Thyroid gland (tissue), 4 donors: ENCODE measurements at places on chromosomes 12 and 14.

DNA sequence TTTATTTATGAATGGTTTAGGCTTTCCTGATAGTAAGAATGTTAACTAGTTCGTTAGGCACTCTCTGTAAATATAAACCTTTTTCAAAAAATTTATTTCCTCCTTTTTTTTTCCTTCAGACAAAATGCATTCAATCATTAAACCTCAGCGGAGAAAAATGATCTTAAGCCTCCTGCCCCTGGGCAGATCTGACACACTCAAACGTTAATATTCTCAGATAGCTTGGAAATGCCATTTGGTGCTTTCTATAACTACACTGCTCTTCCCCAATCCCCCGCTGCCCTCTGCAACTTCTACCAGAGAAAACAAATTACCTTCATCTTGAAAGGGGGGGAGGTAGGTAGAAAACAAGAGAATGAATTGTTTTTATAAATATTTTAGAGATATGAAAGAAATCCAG is 521.2 kb downstream of the MED13L start:
- DNase-seq: no peak

- no peak for DNase-seq
Observed at GRCh38 chr12:51904951-51905470, 2.3 kb upstream of the ACVRL1 start.

GRCh38 chr12:76202621-76203020 is 118.1 kb upstream of the NAP1L1 start:
- no peak for DNase-seq

GRCh38 chr14:77543240-77543551 is 44.6 kb upstream of the ISM2 start:
- no peak for DNase-seq

DNA sequence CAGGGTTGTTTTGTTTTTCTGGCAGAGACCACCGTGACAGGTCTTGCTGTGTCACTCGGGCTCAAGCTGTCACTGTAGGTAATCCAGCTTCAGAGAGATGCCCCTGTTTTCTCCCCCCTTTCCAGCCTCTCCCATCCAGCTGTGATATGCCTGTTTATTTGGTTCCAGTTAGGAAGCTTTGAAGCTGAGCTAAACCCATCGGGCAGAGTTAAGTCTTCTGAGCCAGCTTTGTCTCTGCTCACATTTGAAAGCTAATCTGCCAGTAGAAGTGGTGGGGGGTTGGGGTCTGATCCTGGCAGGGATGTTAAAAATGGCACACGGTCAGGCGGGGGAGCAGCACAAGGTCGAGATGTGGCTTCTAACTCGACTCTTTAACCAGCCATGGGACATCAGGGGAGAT is 130.0 kb downstream of the TSPAN9 start:
- no peak for DNase-seq

DNA sequence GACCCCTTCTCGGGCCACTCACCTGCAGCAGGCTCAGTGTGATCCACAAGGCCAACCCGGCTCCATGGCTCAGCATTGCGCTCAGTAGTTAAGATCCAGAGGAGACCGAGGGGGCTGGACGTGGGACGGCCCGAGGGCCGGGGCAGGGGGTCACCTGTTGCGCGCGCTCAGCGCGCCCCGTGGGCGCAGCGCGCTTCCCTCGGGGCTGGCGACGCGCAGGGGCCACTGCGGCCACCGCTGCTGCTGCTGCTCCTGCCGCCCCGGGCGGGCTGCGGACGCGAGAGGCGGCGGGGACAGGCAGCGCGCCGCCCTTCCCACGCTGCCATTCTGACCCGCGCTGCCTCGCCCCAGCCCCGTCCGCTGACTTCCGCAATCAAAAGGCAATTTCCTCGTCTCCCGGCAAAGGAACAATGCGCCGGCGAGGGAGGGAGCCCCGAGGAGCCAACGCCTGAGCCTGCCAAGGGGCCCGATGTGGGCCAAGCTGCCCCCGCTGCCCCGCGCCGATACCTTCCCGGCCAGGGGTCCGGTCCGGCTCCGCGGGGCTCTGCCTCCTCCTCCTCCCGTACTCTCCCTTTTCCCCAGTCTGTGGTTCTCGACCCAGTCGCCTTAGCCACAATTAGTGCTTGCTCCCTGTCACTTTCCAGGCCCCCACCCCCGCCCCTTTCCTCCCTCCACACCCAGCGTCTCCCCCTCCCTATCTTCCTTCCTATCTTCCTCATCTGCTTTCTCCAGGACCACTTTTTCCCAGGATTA is 27.3 kb downstream of the PTPRB start:
- DNase-seq: peak; percentile 17
